ENCODE measurements at places on chromosomes 3 and 15.

DNA sequence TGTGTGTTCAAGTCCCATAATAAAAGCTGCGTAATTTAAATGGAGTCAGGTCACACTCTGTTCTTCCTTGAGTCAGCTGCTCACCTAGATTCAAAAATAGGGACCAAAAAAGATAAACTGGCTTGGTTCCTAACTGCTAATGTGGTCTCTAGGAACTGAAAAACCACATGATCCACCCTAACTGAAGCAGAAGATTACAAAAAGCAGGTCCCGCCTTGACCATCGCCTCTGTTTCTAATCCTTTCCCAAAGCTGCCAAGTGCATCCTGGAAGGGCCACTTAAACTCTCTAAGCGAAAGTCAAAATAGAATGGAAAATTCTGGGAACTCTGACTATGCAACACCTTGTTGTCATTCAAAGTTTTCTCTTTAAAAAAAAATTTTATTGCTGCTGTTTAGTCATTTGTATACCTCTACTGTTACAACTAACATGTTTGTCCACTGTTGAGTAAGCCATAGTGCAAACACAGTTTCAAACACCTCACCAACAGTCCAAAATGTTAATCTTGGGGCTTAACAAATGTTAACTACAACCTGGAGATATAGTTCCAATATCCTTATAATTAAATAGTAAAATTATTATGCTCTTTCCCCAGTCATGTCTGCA, 88.9 kb upstream of the THBS1 start:
- no peak for DNase-seq

DNA sequence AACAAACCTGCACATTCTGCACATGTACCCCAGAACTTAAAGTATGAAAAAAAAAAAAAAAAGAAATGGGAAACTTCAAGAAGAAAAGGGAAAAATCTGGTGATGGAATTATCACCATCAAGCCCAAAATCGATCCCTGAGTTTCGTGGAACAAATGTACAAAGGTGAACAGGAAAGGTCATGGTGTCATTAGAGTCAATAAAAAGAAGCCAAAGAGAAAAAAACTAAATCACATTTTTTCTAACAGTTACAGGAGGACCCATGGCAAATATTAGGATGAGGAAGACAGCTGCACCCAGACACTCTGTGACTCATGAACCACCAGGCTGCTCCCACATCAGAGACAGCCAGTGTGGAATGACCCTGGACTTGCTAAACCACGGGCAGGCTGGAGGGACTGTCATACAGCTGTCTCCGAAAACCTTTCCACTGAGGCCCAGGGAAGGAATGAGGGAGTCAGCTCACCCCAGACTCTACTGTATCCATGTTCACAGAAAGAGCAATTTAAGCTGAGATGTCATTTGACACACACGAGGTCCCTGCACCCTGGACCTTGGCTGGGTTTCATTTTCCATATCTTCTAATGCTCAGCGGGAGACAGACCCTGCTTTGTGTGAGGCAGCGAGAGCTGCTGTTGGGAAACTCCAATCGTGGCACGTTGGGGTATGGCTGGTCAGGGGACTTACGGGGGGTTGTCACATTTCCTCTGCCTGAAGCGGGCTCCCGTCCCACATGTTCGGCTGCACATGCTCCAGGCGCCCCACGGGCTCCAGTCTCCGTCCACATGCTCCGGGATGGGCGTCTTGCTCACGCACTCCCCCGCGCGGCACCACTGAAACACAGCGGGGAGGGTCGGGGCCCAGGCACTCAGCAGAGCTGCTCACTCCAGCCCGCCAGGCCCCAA, 210.2 kb downstream of the ADAMTS17 start:
- DNase-seq = peak; percentile 90

DNA sequence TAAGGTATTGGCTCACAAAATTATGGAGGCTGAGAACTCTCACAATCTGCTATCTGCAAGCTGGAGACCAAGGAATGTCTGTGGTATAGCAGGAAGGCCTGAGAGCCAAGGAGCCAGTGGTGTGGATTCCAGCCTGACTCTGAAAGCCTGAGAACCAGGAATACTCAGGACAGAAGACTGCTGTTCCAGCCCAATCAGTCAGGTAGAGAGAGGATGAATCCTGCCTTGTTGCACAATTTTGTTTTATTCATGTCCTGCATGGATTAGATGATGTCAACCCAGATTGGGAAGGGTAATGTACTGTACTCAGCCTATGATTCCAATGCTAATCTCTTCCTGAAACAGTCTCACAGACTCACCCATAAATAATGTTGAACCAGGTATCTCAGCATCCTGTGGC, 312.4 kb upstream of the KCNMB2 start:
- DNase-seq = no peak

DNA sequence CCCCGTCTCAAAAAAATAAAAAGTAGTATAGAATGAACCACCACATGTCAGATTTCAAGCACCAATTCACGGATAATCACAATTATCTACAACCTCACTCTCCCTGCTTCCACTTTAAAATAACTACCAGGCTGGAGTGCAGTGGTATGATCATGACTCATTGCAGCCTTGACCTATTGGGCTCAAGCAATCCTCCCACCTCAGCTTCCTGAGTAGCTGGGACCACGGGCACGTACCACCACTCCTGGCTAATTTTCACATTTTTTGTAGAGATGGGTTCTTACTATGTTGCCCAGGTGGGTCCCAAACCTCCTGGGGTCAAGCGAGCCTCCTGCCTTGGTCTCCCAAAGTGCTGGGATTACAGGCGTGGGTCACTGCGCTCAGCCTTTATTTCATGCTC, 38.1 kb upstream of the LDHAL6B start:
- no peak for DNase-seq

Data from COLO829 (cell line).